ENCODE measurements at places on chromosomes 7 and 10. TPM values are rescaled to one million over a fixed set of nuclear protein-coding genes. Genes with fewer than 3 reads are reported as not detected.

GRCh38 chr10:63627881-63628296, 106.7 kb downstream of the REEP3 start:
- H3K4me3 ChIP-seq, result no peak overlapping the region
- DNase-seq, result no peak
- H3K27me3 ChIP-seq, result no peaks in the 10 kb centered on the region
- peaks cover 4% of the 10 kb centered on the region for H3K36me3 ChIP-seq
- H3K27ac ChIP-seq, result peak overlapping the region; percentile 98
- peaks cover 29% of the 10 kb centered on the region for H3K4me1 ChIP-seq

DNA sequence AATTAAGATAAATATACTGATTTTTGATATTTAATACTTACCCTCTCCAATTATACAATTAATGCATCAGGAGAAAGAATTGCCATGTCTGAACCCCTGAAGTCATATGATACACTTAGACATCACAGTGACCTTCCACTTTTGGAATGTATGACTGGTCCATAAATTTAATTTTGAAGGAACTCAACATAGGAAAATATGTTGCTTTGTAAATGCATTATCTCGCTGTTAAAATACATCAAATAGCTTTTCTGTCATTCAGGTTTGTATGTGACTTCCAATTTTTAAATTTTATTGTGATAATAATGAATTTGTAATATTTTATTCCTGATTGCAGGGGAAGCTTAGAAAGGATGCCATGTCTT, 631.9 kb upstream of the ANKRD30A start:
- H3K27me3 ChIP-seq, result no peaks in the 10 kb centered on the region
- H3K4me1 ChIP-seq, result peaks cover 38% of the 10 kb centered on the region
- no peak overlapping the region for H3K4me3 ChIP-seq
- H3K36me3 ChIP-seq, result no peaks in the 10 kb centered on the region

DNA sequence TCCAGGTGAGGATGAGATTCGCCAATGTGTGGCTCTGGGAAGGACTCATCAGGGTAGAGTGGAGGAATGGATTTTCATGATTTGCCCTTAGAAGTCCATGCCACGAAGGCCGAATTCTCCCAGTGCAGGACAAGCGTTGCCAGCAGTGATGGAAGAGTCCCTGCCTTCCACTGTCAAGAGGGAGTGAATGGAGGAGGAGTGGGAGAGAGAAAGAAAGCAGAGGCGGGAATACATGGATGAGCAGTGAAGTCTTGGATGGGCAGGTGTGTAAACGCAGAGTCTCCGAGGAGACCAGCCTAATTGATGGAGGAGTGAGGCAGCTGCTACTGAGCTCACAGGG, 419.2 kb downstream of the GLRX3 start:
- no peak overlapping the region for H3K4me3 ChIP-seq
- H3K4me1 ChIP-seq, result no peaks in the 10 kb centered on the region
- no peak for DNase-seq
- H3K27ac ChIP-seq, result no peak overlapping the region
- H3K27me3 ChIP-seq, result no peaks in the 10 kb centered on the region
- H3K36me3 ChIP-seq, result no peaks in the 10 kb centered on the region

- peaks cover 11% of the 10 kb centered on the region for H3K27me3 ChIP-seq
- no peak for DNase-seq
- no peak overlapping the region for H3K4me3 ChIP-seq
- no peaks in the 10 kb centered on the region for H3K36me3 ChIP-seq
- H3K27ac ChIP-seq, result no peak overlapping the region
Measured at GRCh38 chr7:151261529-151261928, 13.0 kb upstream of the SMARCD3 start.

GRCh38 chr10:60989400-60989876, 45.5 kb upstream of the RHOBTB1 start:
- H3K4me3 ChIP-seq, result no peak overlapping the region
- H3K27ac ChIP-seq, result no peak overlapping the region
- no peaks in the 10 kb centered on the region for H3K27me3 ChIP-seq
- DNase-seq, result no peak
- H3K36me3 ChIP-seq, result no peaks in the 10 kb centered on the region

- H3K4me3 ChIP-seq, result no peak overlapping the region
- H3K36me3 ChIP-seq, result no peaks in the 10 kb centered on the region
- no peaks in the 10 kb centered on the region for H3K4me1 ChIP-seq
- no peaks in the 10 kb centered on the region for H3K27me3 ChIP-seq
- DNase-seq, result no peak
- H3K27ac ChIP-seq, result no peak overlapping the region
Measured at GRCh38 chr10:114931072-114931679, 6.8 kb upstream of the TRUB1 start.

GRCh38 chr10:119703903-119704508, 21.8 kb upstream of the INPP5F start:
- no peak for DNase-seq
- H3K4me3 ChIP-seq, result no peak overlapping the region
- no peak overlapping the region for H3K27ac ChIP-seq
- no peaks in the 10 kb centered on the region for H3K27me3 ChIP-seq

GRCh38 chr10:27356738-27357137, 116.1 kb upstream of the ACBD5 start:
- no peak overlapping the region for H3K27ac ChIP-seq
- H3K4me3 ChIP-seq, result no peak overlapping the region

GRCh38 chr10:113856563-113856962, 2.1 kb downstream of the NHLRC2 start:
- no peak for DNase-seq
- H3K36me3 ChIP-seq, result peaks cover 19% of the 10 kb centered on the region
- no peaks in the 10 kb centered on the region for H3K27me3 ChIP-seq
- no peak overlapping the region for H3K4me3 ChIP-seq

- peaks cover 26% of the 10 kb centered on the region for H3K4me1 ChIP-seq
- H3K36me3 ChIP-seq, result peaks cover 21% of the 10 kb centered on the region
- no peaks in the 10 kb centered on the region for H3K27me3 ChIP-seq
- peak; percentile 30 for DNase-seq
- H3K4me3 ChIP-seq, result no peak overlapping the region
Measured at GRCh38 chr10:103394180-103394579, 2.1 kb downstream of the ATP5MK start.

DNA sequence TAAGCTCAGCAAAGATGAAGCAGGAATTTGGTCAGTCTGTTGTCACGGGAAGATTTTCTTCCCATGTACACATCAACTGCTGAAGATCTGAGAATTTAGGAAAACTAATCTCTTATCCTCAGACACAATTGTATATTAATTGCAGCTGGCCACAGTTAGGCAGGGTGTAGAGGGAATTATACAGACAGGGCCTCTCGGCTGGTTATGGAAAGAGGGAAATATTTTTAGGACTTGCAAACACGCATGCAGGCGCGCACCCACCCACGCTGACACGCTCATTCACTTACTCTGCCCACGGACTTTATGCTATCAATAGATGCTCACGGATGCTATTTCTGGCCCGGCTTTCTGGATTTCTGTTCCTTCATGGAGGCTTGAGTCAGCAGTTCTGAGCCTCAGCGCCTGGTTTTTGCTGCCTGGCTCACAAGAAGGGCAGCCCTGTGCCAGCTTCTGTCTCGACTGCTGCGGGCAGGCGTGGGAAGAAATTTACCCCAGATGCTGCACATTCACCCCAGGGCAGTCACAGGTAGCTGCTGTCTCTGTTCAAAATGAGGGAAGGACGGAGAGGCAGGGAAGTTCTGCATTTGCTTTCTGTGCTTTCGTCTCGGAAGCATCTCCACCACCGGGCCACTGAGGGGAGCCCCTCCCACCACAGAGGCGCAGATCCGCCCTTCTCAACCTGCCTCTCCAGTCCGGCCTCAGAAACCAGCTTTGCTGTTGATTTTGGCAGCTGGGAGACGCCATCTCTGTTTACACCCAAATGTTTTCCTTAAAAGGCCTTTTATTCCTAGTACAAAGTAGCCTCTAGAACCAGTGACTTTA, 116.3 kb upstream of the BTBD16 start:
- H3K36me3 ChIP-seq, result no peaks in the 10 kb centered on the region
- peak; percentile 72 for DNase-seq
- peaks cover 25% of the 10 kb centered on the region for H3K4me1 ChIP-seq
- H3K4me3 ChIP-seq, result peak overlapping the region; percentile 43

DNA sequence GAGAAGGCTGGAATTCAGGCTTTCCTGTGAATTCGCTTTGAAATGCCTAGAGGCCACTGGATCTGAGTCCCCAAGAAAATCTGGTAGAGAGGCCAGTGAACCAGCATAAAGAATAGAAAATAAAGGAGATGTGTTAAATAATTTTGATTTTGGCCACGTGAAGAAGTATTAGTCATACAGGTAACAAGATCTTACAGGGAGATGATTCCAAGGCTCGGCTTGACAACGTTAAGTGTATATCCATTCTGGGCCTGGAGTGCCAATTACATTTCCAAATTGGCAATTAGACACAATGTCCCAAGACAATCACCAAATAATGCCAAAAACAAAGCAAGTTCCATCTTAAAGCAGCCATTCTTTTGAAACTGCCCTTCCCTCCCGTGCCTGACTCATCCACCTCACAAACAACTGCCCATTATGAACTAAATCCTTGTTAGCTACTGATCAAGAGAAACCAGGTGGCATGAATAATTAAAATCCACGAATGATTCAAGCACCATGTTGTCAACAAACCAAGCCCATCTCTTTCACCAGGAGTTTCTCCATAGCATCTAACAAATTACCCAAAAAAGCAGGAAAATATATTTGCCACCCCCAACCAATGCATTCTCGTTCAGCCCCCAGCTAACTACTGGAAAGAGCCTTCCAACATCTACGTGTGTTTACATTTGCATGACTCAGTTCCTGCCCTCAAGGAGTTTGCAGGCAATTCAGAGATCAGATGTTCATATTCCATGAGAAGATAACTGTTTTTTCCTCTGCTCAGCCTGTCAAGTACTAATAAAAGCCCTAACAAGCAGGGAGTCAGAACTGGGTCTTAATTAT, 8.5 kb downstream of the KCNMA1 start:
- no peak for DNase-seq
- H3K27me3 ChIP-seq, result no peaks in the 10 kb centered on the region
- no peaks in the 10 kb centered on the region for H3K36me3 ChIP-seq
- H3K4me3 ChIP-seq, result peak overlapping the region; percentile 7

DNA sequence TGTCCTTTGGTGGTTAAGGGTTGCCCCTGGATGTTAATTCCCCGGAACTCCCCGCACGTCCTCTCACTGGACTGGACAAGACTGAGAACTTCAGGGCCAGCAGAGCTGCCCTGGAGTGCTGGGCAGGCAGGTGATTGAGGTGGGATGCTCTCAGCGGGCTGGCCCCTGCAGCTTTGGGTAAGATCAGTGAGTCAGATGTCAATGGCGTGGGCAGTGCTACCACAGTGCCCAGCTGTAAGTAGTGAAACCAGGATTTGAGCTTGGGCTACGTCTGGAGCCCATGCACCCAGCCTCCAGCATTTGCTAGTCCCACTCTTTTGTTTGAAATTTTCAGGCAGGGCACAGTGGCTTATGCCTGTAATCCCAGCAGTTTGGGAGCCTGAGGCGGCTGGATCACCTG, 6.7 kb upstream of the SEPHS1 start:
- DNase-seq, result no peak
- H3K4me3 ChIP-seq, result no peak overlapping the region
- H3K4me1 ChIP-seq, result peaks cover 4% of the 10 kb centered on the region
- peaks cover 27% of the 10 kb centered on the region for H3K27me3 ChIP-seq
- H3K36me3 ChIP-seq, result no peaks in the 10 kb centered on the region
- no peak overlapping the region for H3K27ac ChIP-seq

DNA sequence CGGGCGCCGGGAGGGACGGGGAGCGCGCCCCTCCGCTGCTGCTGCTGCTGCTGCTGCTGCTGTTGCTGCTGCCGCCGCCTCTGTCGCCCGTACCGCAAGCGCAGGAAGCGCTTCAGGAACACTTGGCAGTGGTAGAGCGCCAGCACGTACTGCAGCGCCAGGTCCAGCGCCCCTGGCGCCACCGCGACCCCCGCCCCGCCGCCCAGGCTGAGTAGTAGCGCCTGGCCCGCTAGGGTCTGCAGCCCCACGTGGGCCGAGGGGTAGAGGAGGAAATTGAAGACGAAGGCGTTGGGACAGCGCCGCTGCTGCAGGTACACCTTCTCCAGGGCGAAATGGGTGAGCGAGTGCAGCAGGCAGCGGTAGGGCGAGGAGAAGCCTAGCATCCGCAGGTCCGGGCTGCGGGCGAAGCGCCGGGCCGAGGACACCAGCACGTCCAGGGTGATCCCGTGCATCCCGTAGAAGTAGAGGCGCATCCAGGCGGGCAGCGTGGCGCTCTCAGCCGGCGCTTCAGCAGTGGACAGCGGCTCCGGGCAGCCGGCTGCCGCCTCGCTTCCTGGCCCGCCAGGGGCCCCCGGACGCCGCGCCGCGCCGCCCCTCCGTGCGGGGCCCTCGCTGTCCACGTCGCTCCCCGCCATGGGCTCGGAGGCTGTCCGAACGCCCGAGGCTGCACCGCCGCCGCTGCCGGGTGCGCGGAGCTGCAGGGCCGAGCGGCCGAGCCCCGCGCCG, at the start of gene TMEM229A:
Gene TMEM229A, minus strand, starts transcription at position 699 of the 726 bp plus-strand sequence. Its CDS starts 64 bp downstream, at position 635.
- H3K27me3 ChIP-seq, result peaks cover 35% of the 10 kb centered on the region
- H3K4me1 ChIP-seq, result peaks cover 7% of the 10 kb centered on the region
- peak; percentile 26 for DNase-seq
- H3K27ac ChIP-seq, result no peak within 1 kb of the TSS

DNA sequence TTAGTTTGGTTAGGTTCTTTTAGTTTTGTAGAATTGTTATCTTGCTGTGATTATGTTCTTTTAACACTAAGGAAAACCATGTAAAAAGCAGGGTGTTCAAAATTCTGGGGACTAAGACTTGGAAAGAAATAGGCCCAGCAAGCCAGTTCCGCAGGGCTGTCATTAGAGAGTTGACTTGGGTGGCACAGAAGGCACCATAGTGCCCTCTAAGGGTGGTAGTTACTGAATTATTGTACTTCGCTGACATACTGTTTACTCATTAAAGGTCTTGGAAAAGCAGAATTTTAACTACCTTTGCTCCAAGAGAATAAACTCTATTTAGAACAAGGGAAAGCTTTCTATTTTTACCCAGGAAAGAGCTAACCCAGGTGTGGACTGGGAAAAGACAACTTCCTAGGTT, 86.5 kb downstream of the OTUD1 start:
- no peaks in the 10 kb centered on the region for H3K4me1 ChIP-seq
- no peak for DNase-seq
- H3K27me3 ChIP-seq, result no peaks in the 10 kb centered on the region

- H3K27ac ChIP-seq, result no peak overlapping the region
- no peaks in the 10 kb centered on the region for H3K36me3 ChIP-seq
- no peaks in the 10 kb centered on the region for H3K4me1 ChIP-seq
- no peaks in the 10 kb centered on the region for H3K27me3 ChIP-seq
- DNase-seq, result no peak
- H3K4me3 ChIP-seq, result no peak overlapping the region
Measured at GRCh38 chr10:109055243-109055642, 868.1 kb downstream of the XPNPEP1 start.

DNA sequence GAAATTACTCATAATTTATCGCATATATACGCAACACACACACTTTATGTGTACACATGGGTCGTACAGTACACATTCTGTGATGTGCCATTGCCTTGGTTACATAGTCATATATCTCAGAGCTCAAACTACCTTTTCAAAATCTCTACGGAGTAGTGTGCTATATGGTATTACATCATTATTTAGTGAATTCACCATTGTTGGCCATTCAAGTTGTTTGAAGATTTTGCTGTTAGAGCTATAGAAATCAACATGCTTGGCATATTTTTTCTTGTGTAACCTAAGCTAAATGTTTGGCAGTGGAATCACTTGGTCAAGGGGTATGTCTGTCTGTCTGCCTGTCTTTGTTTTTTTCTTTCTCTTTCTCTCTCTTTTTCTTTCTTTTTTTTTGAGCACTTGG, 42.0 kb upstream of the MMD2 start:
- H3K4me1 ChIP-seq, result no peaks in the 10 kb centered on the region
- H3K36me3 ChIP-seq, result no peaks in the 10 kb centered on the region
- no peak for DNase-seq
- no peak overlapping the region for H3K27ac ChIP-seq
- no peak overlapping the region for H3K4me3 ChIP-seq

HECW1 gene
- total RNA-seq, result 3.3 TPM

ASZ1 gene
- total RNA-seq, result not detected

EGR2 gene
- 12.1 TPM for total RNA-seq

CCL24 gene
- total RNA-seq, result not detected
